ENCODE measurements at places on chromosomes 12 and 14.

- peak; percentile 30 for DNase-seq
Observed at GRCh38 chr12:104458694-104459367, 2.1 kb downstream of the CHST11 start.

DNA sequence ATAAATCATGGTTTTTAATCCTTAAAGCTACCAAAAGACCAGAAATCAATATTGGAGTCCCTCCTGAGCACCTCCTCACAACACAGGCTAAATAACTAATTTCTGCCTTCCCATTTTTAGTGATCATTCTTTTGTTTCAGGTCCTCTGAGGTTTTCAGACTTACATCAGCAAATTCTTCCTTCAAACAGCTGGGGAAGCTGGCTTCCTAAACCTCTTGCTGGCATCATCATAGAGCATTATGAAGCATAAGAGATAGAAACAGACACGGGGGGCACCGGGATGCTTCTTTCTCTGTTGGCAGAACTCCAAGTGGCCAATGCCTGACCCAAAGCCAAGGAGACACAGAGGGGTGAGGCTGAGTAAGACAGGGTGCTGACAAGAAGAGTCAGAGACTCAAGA, 47.9 kb upstream of the DBX2 start:
- no peak for DNase-seq

DNA sequence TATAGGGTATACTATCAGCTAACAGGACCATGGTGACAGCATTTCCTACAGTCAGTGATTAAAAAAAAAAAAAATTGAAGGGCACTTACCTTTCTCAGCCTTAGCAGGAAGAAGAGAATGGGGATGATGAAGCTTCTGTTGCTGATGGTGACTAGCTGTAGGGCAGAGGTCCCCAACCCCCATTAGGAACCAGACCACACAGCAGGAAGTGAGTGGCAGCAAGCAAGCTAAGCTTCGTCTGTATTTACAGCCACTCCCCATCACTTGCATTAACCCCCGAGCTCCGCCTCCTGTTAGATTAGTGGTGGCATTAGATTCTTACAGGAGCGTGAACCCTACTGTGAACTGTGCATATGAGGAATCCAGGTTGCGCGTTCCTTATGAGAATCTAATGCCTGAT, 91.3 kb upstream of the USP44 start:
- DNase-seq: no peak

DNA sequence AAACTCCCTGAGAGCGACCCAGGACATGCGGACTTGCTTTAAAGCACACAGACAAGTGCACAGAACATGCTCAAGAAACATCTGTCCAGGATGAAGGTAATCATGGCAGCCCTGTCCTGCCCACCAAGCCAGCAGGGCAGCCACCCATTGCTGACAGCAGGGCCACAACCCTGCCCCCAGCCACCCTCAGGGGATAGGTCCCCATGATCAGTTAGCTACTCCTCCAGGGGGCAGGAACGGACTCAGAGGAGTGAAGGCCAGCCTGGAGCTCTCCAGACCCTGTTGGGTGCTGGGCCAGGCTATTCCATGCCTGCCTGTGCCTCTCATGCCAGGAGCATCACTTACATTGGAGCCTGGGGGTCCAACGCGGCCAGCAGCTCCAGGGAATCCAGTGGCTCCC, 15.8 kb downstream of the TMEM106C start:
- DNase-seq: no peak

DNA sequence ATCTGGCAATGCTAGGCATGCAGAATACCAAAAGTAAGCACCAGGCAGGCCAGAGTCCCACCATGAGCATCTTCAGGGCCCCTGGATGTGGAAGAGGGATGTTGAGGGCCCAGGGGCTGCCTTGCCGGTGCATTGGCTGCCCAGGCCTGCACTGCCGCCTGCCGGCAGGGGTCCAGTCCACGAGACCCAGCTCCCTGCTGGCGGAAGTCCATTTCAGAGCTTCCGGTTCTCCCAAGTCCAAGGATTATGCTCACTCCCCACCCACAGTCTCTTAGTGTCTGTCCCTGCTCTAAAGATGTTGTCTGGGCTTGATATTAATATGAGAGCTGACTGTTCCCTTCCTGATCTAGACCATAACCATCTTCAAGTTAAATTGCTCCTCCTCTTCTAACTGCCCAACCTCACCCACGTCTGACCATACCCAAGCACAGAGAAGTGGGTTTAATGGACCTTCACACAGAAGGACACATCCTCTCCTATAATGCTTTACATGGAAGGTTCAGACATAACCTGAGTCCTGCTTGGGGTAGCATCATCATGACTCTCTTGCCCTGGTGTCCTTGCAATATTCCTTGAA, 117.4 kb downstream of the DAD1 start:
- DNase-seq: no peak

GRCh38 chr12:17296882-17297281, 690.9 kb upstream of the LMO3 start:
- no peak for DNase-seq

DNA sequence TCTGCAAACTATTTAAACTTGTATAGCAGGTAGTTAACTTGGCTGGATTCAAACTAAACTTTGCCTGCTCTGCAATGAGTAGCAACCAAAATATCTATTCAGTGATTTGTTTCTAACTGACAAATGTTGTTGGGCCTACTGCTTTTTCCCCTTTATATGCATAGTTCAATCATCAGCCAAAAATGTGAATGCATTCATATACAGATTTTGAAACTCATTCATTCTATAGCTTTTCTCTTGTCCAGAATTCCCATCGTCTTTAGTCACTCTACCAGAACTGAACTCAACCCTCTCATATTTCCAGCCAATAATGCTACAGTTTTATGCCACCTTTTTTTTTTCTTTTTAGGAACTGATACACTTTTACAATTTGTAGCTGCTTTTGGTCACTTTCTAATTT, 599.8 kb downstream of the RPL10L start:
- DNase-seq: no peak

- DNase-seq: no peak
Observed at GRCh38 chr14:94213021-94213420, 38.9 kb downstream of the PPP4R4 start.

DNA sequence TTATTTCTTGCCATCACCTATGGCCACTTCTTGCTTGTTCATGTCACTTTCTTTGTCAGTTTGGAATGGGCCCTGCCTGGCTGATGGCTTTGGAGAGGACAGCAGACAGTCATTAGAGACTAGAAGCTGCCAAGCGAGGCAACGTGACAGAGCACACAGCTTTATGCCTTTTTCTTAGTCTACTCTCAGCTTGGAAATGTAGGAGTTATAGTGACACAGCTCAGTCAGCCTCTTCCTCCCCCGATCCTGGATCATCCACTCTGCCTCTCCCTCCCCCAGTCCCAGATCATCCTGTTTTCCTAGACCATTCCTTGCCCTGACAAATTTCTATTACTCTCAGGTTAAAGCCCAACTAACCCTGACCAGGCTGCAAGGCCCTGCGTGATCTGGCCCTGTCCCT, 26.6 kb downstream of the ETV6 start:
- DNase-seq: no peak

- peak; percentile 30 for DNase-seq
Observed at GRCh38 chr12:109428037-109428629, 49.0 kb downstream of the KCTD10 start.

DNA sequence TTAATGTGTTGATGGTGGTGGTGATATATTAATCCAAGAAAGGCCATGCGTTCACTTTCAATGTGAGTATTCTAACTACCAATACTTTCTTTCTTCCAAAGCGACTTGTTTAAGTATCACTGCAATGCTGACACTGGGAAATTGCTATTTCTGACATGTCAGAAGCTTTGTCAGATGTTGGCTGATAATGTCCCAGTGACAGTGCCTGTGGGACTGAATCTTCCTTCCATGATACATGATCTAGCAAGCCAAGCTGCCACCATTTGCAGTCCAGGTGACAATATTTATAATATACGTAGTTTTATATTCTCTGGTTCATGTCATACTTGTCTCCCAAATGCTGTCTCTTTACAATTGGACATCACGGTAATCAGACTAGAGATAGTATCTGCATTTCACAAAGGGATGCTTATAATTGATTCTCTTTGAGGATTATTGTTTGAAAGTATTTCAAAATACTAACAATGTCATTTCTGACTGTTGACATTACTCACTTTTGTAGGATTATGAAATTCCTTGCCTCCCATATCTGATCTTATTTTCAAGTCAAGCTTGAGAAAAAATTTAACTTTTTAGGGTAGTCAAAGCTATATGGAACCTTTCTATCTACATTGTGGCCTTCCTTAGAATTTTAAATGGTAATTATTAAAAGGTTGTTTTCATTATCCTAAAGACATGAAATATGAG, 57.3 kb downstream of the KNTC1 start:
- DNase-seq: no peak

DNA sequence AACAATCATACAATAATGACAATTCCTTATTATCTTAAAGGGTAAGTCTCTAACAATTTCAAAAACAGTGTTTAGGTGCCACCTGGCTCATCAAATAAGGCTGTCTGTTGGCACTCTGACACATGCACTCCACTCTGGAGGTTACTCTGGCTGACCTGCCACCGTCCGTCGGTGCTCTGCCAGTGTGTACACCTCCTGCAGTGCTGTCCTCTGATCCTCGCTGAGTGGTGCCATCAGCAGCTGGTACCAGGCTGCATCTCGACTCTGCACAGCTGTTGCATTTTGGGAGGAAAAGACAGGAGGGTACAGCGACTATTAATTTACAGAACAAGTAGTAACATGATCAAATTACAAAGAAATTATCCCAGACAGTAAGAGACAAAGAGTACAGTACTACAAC, 63.9 kb downstream of the IPO8 start:
- no peak for DNase-seq

DNA sequence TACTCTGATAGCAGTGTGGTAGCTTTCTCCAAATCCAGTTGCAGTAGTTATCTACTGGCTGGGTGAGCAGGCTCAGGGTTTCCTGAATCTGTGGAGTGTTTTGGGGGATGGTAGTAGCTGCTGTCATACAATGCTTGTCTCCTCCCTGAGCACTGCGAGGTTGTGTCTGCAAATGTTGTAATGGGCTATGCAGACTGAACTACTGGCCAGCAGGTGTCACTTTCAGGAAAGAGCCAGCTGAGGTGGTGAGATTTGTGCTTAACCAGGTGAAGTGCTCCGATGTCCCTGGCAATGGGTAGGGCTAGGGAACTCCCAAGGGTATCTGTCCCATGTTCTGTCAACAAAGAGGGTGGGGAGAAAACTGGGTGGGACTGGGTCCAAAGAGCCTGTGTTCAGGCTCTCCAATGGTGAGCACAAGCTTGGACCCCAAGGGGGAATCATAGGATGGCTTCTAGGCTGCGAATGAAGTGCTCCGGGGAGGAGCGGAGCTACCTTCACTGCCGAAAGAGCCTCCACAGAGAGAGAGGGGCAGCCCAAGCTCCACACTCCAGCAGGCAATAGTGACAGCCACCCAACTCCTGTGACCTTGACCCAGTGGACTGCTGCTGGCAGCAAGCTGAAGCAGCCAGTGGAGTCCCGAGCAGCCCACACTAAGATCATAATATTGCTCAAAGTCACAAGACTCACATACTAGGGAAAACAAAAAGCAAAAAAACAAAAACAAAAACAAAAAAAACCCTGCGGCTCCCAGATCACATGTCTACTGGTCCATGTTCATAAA, 1324.0 kb upstream of the USP15 start:
- DNase-seq: no peak

DNA sequence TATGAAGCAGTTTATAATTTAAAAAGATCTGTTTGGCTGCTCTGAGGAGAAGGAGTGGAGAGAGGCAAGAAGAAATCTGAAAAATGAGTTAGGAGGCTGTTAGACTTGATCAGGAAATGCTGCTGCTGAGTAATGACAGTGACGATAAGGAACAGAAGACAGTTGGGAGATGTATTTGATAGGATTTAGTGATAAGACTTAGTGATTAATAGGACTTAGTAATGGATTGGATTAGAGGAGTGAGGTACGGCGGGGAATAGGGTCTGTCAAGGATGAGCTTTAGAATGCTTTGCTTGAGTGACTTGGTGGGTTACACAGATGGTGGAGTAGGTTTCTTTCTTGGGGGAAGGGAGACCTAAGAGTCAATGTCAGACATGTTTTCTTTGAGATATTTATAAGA, 31.7 kb downstream of the UNC79 start:
- DNase-seq: no peak

- DNase-seq: peak; percentile 20
Observed at GRCh38 chr12:55931780-55932550, 1.0 kb downstream of the DGKA start.

DNA sequence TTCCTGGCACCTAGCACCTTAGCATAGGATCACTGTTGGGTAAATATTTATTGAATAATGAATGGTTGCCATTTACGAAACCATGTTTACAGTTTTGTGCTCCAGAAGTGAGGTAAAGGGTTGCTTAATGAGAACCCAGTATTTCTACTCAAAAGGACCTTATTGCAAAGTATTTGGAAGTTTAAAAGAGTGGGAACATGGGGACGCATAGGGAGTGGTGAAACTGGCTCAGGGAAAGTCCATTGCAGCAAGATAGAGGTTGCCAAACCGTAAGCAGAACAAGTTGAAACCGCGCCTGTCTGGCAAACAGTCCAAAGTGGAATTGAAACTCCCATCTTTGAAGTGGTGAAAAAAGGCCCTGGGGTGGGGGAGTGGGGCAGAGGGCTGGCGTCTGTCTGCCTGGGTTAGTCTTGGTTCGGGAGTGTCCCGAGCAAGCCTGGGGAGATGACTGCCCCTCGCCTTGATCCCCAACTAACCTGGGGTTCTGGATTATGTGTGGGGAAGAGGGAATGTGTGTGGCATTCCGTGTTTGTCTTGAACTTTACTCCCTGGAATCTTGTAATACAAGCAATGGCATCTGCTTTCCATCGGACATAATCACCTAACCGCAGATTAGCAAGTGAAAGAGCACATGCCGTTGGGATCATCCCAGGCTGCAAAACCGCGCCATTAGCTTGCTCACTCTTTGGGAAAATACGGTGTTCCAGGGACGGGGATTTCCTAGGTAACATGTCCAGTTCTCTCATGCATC, 7.2 kb downstream of the ALDH2 start:
- DNase-seq: no peak

DNA sequence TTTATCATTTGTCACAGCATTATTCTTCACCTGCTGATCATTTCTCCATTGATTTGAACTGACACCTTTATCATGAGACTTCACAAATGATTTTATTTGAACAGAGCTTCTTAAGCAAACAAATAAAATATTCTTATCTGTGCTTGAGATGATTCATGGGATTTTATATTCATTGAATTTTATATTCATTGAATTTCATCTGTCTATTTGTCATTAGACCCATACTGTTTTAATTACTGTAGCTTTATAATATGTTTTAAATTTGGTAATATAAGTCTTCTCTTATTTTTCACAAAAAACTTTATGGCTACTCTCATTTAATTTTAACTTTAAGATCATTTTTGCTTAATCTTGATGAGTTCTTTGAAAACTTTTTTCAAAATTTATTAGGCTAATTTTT, 777.4 kb upstream of the TBX3 start:
- no peak for DNase-seq

GRCh38 chr14:93398491-93398890, 32.2 kb upstream of the UNC79 start:
- no peak for DNase-seq
